ENCODE measurements at places on chromosomes 4 and X. TPM values are rescaled to one million over a fixed set of nuclear protein-coding genes. Genes with fewer than 3 reads are reported as not detected.

Gene STARD8
- 14.3 TPM for total RNA-seq

- no peak for DNase-seq
These were observed 38.1 kb upstream of the MSMO1 start for GRCh38 chr4:165289423-165289785.

DNA sequence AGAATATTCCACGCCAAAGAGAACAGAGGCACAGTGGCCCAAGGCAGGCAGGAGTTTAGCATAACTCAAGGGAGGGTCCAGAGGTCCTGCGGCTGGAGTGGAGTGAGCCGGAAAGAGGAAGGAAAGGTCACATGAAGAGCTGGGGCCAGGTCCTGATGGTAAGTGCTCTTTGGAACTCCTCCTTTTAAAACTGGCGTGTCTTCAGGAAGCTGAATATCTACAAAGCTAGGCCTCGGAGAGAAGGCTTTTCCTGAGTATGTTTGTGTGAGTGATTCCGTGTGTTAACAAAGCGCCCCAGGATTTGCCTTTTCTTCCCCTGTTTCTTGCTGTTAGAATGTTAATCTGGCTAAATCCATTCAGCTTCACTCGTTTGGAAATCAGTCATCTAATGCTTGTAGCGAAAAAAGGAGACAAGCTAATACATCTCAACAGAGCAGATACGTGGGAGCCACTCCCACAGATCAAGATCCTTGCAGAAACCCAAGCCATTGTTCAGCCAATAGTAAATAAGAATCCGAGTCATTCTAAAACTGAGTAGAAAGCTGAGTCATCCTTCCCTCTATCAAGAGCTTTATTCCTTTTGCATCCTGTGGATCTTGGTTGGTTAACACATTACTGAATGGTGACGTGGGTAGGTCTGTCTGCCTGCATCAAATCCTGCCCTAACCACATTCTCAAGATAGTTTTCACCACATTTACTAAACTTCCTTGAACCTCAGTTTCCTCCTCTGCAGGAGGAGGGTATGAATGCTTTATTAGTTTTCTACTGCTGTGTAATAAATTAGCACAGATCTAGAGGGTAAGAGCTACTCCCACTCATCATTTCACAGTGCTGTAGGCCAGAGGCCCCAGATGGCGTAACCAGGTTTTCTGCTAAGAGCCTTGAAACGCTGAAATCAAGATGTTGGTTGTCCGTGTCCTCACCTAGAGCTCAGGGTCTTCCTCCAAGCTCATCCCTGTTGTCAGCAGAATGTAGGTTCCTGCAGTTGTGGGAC is 43.2 kb upstream of the RBM47 start:
- no peak for DNase-seq

- DNase-seq: no peak
These were observed 26.2 kb downstream of the GYG2 start for GRCh38 chrX:2854918-2855317.

DNA sequence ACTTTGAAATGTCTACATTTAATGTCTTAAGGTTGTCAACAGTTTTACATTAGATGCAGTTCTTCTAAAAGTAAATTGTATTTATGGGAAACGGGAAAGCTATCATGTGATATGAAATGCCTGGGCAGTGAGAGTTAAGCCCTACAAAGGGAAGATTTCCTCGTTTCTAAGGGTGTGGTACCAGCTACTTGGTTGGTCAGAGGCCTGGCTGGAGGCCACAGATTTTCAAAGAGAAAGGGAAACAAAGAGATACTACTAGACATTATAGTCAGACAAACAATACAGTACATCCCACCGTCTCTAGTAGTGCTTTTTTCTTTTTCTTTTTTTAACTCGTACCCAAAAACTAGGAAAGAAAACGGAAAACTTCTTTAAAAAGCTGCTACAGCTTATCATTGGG is 467.8 kb downstream of the PCDH7 start:
- no peak for DNase-seq

GRCh38 chrX:38699696-38700095 is 101.6 kb upstream of the MID1IP1 start:
- DNase-seq: no peak

Gene SOD3
- 227 TPM for total RNA-seq

DNA sequence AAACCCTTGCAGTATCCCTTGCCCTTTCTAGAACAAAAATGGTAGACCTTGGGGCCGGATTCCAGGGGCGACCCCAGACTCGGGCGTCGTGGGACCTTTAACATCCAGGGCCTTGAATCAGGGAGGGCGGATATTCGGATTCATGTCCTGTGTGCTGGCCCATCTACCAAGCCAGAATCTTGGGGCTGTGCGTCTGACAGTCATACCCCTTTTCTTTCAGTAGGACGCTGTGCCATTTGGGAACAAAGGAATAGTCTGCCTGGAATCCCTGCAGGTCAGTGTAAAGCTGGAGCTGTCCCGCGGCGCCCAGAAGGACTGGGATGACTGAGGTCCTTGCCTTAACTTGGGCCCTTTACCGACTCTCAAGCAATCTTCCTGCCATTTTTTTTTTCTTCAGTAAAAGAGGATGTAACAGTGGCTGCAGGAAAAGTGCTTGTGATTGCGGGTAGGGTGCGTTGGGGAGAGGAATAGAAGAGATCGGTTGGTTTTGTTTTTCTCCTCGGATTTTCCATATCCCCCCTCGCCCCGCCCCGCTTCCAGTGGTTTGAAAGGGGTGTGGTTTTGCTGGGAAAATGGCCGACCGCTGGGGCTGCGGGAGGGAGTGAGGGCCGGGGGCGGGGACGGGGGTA is 518 bp downstream of the ARMCX1 start:
- peak; percentile 15 for DNase-seq

Gene STPG2
- 0.77 TPM for total RNA-seq

DNA sequence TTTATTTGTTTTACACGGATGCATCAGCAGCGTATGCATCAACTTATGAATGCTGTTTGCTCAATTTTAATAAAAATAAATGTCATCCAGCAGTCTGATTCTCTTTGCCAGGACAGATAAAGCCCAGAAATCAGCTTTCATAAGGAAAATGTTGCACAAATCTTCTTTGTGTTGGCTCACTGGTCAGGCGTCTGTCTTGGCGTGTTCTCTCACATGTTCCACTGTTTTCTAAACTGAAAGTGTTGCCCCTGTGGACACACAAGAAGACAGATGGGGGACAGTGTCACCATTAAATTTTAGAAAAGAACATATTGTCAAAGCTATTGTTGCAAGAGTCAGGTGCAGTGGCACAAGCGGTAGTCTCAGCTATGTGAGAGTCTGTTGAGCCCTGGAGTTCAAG is 316.2 kb downstream of the CENPC start:
- no peak for DNase-seq

DNA sequence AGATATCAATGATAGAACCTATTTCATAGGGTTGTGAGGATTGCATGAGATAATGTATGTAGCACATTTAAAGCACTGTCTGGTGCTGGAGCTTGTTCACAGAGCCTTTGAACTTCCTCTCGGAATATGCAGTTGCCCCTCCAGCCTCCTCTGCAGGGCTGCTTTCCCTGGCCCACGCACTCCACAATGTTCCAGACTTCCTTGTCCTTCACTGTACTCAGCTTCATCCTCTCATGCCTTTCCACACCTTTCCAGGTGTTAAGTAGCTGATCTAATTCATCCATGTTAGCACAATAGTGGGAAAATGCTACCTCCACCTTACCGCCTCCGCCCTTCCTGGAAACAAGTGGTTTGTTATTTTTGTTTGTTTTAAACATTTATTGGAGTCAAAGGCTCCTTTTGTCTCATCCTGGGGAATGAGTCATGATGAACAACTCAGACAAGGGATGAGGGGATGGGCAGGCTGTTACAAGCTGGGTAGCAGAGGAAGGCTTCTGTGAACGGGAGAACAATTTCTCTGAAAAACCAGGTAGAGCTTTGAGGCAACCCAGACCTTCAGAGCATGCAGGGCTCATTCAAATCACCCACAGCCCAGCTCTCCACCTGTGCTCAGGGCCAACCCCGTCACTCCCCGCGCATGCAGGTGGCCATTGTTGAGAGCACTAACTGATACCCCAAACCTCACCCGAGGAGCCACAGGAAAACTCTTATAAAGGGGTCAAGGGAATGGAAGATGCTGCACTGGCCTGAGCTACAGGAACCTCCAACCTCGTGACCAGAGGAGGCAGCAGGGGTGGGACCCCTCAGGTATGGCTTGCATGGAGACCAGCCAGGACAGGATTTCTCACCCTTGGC is 84.9 kb upstream of the TBL1X start:
- DNase-seq: no peak

Gene IRS4
- 1.3 TPM for total RNA-seq

Gene MAGEE2
- total RNA-seq: not detected

DNA sequence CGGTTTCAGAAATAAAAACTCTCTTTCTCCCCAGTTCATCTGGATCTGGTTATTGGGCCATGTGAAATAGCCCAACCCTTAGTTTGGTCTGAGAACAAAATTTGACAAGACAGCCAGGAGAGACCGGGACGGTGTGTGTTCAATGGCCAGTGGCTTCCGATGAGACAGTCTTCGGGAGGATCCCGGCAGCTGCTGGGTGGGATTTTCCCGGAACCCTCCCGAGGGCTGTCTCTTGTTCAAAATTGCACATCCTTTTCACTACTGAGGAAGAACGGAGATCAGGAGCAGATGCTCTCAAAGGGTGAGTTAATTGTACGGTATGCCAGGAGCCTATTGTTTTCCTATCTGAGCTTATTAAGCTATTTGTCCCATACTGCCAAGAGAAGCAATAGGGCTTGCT is 166.5 kb downstream of the PRR32 start:
- DNase-seq: no peak

DNA sequence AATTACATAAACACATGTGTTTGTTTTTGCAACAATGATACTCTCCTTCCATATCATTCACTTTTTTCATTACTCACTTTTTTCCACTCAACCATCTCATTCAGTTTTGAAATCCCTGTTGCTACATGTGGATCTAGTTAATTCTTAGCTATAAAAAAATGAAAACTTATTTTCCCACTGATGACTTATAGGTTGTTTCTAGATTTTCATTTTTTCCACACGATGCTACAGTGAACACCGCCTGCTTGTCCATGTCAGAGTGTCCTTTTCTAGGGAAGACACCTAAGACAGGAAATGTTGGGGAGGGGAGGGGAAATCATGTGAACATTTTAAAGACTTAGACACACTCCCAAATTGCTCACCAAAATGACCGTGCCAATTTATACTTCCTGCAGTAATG is 70.2 kb downstream of the SUPT20HL2 start:
- DNase-seq: no peak

DNA sequence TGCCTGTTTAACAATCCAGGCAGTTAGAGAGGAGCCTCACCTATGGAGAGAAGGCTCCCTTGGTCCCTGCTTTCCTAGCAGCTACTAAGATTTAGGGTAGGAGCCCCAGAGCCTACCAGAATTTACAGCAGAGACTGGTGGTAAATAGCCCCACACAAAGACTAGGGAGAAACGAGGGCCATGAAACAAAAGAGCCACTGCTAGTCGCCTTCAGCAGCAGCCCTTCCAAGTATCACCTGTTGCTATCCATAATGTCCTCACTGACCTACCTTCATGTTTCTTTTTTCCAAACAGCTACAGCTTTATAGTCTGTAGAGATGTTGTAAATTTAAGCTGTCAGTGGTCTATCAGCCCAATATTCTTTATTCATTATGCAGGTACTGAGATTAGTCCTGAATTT is 25.3 kb downstream of the ARHGEF6 start:
- DNase-seq: no peak

Gene BRS3
- total RNA-seq: not detected

DNA sequence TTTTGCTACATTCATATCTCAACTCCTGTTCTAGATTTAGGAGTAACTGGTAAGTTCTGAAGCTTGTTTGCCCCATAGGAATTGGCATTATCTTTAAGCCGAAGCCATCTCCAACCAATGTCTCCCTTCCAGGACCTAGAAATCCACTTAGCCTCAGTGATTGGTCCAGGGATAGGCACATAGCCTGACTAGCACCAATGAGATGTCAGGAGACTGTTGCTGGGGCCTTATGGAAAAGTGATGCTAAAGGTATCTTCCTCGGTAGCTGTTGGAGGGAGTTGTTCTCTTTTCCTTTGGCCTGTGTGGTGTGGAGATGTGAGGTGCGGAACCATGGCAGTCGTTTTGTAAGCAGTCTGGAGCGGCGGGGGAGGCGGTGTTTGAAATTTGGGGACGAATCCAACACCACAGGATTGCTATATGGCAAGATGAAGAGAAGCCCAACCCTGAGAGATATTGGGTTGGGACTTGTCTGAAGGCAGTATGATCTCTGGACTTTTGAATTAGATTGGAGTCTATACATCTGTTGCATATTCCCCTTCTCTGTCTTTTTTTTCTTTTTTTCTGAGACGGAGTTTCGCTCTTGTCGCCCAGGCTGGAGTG is 109.8 kb upstream of the ATP6AP2 start:
- no peak for DNase-seq

Gene KCNIP4
- not detected for total RNA-seq

DNA sequence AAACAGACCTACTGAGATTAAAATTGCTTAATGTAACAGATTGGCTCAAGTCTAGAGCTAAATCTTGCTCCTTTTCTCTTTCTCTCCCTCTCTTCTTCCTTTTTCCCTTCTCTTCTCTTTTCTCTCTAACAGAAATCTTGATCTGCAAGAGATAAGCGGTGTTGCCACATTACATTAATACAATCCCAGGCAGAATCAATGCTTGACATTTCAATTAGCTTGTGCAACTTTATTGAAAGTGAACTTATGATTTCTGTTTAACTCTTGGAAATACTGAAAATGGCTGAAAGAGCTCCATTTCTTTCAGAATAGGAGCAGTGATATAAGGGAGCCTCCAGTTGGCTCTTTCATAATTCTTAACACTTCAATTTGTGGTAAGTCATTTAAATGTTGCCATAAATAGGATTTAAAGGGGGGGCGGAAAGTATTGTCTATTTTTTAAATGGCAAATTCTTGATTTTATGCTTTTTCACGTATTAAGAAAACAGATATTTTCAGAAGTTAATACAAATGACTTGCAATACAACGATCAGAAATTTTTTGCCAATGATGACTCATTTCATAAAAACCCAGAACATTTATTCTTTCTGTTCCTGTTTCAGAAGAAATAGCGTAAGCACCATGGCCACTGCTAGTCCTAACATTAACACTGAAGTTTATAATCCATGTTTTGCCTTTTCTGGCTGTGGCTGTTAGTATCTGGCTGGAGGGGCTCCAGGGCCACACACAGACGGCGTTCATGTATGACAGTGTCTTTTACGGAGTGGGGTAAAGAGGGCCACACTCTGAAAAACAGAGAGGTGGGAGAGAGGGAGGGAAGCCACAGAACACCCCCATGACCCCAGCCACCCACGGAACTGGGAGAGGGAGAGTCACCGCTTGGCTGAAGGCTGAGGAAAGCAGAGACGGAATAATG is 115.7 kb upstream of the FAT1 start:
- no peak for DNase-seq

DNA sequence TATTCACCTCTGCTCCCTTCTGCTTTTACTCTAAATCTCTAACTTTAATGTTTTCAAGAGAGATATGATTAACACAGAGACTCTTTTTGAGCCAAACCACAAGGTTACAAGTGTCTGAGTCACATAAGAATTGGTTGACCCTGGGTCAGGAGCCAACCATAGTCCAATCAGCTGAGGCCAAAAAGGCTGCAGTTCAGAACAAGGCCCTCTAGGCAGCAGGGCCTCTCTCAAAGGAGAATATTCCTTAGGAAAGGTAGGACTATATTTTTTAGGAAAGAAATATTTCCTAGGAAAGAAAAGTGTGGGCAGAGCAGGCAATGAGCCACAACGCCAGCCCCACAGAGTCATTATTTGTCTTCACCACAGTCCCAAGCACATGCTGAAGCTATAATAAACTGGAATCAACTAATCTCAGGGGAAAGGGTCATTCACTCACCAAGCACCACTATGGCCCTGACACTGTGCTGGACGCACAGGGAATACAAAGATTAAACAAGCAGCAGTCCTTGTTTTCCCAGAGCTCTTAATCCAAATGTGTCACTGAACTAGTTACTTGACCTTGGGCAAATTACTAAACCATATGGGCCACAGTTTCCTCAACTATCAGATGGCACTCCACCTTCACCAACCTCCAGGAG is 2.2 kb downstream of the ATP8A1 start:
- no peak for DNase-seq

Measured in prostate gland (tissue), 2 donors.